ENCODE measurements at places on chromosomes 2 and 18.

DNA sequence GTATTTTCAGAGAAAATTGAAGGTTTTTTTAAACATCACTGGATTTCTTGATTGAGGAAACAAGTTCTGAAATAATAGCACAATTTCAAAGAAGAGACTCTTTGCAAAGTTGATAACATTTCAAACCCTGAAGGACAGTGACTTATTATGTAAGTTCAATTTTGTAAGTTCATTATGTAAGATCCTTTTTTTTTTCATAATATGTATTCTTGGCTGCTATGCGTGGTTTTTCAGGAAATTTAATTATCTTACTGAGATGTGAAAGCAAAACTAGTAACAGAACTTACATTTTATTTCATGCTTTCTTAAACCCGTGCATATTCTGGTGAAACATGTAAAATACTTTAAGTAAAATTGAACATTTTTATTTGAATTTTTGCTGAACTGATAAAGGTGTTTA lies 65.4 kb downstream of the RIF1 start:
- DNase-seq, result no peak

DNA sequence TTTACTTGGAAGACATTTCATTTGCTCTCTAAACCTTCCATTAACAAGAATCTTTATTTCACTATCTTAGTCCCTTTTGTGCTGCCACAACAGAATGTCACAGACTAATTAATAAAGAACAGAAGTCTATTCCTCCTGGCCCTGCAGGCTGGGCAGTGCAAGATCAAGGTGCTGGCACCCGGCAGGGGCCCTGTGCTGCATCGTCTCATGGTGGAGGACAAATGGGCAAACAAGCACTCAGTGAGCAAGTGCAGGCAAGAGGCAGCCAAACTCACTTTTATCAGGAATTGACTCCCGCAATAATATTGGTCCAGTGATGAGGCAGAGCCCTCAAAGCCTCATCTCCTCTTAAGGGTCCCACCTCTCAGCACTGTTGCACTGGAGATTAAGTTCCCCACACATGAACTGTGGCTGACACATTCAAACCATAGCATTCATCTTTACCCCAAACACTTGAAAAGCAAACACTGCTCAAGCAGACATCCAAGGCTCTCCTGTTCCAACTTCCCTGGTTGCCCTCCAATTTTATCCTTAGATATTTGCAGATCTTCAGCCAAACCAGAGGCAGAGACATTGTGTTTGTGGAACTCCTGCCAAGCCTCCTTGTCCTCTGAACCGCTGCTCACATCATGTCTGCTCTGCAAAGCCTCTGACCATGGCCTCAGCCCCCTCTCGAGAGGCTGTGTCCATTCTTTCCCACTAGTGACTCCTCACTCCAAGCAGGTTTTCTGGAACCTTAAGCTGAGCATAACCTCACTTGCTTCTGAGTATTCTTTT lies 404.4 kb upstream of the SOX11 start:
- no peak for DNase-seq

DNA sequence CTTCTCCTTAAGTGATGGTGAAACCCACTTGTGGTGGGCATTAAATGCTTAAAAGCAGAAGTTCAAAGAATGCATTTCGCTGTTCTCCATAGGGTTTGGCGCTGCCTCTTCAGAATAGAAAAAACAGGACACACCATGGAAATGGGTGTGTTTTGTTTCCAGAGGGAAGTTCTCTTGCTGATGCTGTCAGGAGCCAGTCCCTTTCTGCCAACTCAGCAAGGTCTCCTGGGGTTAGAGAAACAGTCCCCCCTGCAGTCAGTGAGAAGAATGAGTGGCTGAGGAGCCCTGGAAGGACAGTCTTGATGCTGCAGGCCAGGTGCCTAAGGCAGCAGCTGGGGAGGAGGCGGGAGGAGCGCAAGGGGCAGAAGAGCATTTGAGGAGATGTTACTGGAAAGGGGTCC lies 37.8 kb upstream of the ASAP2 start:
- no peak for DNase-seq

DNA sequence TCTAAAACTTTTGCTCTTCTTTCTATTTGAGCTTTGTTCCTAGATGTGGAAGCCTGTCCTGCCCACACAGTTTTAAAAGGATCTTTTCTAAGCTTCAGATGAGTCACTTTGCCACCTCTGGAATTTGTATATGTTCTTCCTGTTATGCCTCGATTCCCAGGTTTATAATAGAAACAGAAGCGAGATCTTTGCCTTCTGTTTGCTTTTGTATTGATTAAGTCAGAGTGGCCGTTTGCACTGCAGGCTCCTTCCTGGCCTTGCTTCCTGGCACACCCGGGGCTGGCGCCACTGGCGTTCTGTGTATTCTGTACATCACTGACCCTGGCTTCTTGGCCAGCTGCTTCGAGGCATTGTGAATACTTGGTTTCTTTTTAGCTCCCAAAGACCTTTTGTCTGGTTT lies 91.8 kb downstream of the MTCL1 start:
- DNase-seq, result no peak

GRCh38 chr2:196618661-196619060 lies 20.9 kb upstream of the CCDC150 start:
- no peak for DNase-seq

- no peak for DNase-seq
Observed at GRCh38 chr2:68789603-68790002, 55.0 kb downstream of the ARHGAP25 start.

DNA sequence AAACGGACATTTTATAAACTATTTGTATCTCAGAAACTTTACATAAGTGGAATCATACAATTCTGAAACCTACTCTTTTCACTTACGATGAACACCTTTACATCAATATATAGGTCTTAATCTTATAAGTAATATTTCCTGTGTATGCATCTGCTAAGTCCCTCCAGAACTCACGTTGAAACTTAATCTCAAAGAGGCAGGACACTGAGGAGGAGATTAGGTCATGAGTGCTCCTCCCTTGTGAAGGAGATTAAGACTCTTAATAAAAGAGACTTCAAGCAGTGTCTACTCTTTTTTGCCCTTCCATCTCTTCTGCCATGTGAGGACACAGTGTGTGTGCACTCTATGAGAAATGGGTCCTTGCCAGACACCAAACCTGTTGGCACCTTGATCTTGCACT lies 94.7 kb upstream of the CDKL4 start:
- DNase-seq, result no peak

GRCh38 chr2:85748985-85749875 lies 4.6 kb upstream of the ATOH8 start:
- no peak for DNase-seq

DNA sequence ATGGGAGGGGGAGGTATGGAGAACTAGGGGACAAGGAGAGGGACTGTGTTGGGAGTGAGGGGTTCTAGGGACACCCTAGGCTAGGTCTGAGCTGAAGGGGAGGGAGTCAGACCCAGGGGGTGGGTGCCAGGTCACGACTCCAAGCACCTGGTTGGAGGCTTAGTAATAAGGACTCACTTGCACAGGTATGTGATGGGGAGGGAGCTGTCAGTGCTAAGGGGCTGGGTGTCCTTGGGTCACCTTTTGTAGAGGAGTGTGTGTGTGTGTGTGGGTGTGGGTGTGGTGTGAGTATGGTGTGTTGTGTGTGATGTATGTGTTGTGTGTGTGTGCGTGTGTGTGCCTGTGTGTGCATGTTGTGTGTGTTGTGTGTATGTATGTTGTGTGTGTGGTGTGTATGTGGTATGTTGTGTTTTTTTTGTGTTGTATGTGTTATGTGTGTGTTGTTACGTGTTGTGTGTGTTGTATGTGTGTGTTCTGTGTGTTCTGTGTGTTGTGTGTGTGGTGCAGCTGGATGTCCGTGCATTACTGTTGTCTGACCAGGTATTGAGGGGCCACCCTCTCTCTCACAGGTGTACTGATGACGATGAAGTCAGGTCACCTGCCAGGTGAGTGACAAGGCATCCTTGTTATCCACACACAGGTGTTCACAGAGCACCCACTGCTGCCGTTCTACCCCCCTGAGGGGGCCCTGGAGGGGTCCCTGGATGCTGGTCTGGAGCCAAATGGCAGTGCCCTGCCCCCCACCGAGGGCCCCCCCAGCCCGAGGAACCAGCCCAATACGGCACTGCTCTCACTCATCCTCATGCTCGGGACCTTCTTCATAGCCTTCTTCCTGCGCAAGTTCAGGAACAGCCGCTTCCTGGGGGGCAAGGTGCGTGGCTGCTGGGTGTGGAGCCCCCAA lies 9.8 kb downstream of the SLC4A3 start:
- DNase-seq, result no peak

- peak; percentile 33 for DNase-seq
Observed at GRCh38 chr18:35076135-35076924, 35.1 kb downstream of the MAPRE2 start.

DNA sequence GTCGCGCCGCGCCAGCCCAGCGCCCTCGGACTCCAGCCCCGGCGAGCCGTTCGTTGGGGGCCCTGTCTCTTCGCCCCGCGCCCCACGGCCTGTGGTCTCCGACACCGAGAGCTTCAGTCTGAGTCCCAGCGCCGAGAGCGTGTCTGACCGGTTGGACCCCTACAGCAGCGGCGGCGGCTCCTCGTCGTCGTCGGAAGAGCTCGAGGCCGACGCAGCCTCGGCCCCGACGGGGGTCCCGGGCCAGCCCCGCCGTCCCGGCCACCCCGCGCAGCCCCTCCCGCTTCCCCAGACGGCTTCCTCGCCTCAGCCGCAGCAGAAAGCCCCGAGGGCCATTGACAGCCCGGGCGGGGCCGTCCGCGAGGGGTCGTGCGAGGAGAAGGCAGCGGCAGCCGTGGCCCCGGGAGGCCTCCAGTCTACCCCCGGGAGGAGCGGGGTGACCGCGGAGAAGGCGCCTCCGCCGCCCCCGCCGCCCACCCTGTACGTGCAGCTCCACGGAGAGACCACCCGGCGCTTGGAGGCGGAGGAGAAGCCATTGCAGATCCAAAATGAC lies 1.4 kb downstream of the PHLPP1 start:
- DNase-seq, result no peak

DNA sequence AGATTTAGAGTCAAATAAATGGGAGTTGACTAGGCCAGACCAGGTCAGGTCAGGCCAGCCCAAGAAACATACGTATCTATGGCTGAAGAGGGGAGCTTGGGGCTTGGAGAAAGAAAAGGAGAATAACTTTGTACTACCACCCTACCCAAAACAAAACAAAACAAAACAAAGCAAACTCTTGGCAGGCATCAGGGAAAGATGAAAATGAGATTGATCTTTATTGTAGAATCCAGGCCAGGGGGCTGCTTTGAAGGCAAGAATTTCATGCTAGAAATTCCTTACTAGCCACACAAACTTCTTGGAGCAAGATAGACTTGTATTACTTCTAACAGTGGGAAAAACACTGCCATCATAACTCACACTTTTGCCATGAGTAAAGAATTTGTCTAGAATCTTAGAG lies 26.2 kb downstream of the QPCT start:
- DNase-seq, result no peak

GRCh38 chr2:37468170-37468569 lies 123.7 kb downstream of the QPCT start:
- DNase-seq, result no peak

GRCh38 chr2:7672027-7672684 lies 754.9 kb downstream of the RNF144A start:
- DNase-seq, result no peak

- DNase-seq, result no peak
Observed at GRCh38 chr2:79004680-79005079, 20.8 kb upstream of the REG3G start.

GRCh38 chr2:24045511-24046508 lies 1.4 kb downstream of the WDCP start:
- no peak for DNase-seq

- no peak for DNase-seq
Observed at GRCh38 chr2:161085149-161085548, 75.1 kb upstream of the TANK start.

DNA sequence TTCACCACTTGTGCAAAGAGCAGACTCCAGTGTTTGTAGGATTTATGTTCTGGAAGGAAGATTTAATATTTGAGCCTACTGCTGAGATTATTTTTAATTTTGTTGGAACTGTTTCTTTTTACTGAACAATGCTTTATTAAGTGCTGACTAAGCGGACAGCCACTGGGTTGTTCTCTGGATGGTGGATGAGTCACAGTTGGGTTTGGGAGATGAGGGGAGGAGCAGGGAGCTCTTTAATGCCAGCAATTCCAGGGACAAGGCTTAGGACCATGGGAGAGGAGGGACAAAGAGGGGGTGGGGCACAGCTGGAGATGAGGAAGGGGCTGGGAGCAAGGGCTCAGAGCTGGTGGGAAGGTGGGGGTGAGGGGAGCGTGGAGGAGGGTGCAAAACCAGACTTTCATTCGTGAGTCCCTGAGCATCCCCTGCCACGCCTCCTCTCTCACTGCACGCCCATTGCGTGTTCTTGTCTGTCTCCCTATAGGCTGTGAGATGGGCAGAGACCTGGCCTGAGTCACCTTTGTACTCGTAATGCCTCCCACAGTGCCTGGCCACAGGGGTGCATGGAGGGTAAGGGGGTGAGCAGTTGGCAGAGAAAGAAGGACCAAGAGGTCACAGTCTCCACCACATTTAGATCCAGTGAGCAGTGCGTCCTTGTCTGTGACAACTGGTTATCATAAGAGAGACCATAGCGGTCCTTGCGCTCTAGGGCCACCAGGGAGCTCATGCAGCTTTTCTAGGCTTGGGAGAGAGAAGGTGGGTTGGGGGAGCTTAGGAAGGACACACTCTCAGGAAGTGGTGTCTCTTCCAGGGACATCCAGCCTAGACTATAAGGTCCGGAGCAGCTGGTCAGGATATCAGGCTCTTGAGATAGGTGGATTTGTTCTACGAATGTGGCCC lies 18.4 kb downstream of the SLC4A3 start:
- peak; percentile 56 for DNase-seq

DNA sequence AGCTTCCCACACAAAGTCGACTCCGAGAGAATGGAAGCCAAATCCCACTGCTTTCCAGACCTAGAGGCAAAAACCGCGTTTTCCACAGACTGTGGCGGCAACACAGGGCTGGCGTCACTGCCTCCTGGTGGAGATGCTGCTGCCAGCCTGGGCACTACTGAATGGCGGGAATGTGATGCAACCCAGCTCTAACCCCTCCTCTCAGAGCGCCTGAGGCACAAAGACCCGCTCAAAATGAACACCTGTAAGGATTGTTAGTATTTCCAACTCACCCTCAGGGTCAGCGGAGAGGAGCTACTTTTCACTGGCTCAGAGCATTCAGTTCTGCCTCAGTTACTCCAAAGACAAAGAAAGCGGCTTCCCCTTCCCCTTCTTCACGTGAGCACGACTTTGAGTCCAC lies 548.0 kb upstream of the SALL3 start:
- DNase-seq, result no peak

GRCh38 chr2:239926587-239927232 lies 98.4 kb downstream of the NDUFA10 start:
- no peak for DNase-seq

- DNase-seq, result no peak
Observed at GRCh38 chr2:11811036-11811654, 64.7 kb downstream of the LPIN1 start.

DNA sequence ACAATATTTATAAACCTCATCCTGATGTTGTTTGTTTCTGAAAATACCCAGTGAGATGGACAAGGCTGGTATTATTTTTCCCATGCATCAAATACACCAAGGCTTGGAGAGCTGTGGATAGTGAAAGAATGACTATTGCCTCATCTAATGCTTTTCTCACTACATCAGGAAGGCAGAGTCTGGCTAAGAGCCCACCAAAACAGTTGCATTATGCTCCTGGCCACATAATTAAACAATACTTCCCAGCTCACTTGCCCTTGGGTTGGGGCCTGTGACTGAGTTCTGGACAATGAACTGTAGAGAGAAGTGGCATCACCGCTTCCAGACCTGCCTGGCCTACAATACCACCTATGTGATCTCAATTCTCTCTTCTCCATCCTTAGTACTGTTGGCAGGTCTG lies 46.4 kb upstream of the REEP1 start:
- peak; percentile 57 for DNase-seq

Data from AG09309 (cell line).